ENCODE measurements at places on chromosomes 3 and 15.

DNA sequence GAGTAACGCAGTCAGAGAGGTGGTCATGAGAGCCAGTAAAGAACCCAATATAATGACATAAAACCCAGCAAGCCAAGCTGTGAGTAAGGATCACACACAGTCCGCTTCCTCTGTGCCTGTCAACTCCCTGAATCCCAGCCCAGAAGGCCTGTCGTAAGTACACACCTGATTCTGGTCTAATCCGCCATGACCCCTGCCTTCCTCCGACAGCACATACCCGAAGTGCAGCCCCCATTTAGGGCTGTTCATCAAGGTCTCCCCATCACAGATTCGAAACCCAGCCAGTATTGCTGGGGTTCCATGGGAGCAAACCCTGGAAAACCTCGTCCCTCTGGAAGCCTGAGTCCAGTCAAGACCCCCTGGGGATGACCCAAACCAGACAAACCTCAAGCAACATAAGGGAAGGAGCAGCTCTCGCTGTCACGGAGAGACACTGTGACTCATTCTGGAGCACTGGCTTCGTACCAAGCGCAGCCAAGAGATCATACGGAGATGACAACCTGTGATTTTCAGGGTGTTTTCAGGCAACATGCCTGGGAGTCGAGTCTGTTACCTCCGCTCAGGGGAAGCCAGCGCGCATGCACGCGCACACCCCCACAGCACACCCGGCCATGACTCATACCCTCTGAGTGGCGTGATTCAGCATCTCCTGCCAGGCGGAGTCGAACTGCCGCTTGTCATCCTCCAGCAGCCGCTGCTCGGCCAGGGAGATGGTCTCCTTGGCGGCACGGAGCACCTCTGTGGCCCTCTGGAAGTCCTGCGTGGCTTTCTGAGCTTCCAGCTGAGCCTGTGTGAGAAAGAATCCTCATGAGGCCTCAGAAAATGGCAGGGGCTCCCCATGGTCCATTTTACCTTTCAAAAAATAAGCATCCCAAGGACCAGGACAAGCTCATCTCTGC lies 63.0 kb downstream of the SH3BP5 start:
- DNase-seq: peak; percentile 96

- DNase-seq: no peak
Observed at GRCh38 chr3:177976866-177977265, 559.4 kb upstream of the KCNMB2 start.

- DNase-seq: peak; percentile 34
Observed at GRCh38 chr15:89171136-89172072, 50.0 kb downstream of the RLBP1 start.

- no peak for DNase-seq
Observed at GRCh38 chr3:111761309-111761795, 97.7 kb upstream of the PHLDB2 start.

GRCh38 chr3:9770276-9770812 lies 597 bp upstream of the CAMK1 start:
- DNase-seq: no peak

- DNase-seq: no peak
Observed at GRCh38 chr3:127791221-127791913, 30.9 kb downstream of the MGLL start.

DNA sequence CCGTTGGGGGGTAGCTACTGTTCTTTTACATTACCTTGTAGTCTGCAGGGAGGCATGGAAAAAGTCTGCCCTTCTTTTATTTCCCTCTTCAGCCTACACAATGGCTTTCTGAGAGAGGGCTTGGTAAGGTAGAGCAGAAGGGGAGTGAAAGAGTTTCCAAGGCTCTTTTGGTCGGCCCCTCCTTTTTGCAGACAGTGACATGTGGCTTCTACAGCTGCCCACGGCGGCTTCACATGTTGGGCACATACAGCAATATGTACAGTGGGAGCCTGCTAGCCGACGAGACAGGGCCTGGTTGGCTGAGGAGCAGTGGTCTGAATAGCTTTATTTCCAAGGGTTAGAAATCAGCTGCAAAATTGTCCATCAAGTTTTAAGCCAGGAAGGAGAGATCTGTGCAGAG lies 4.0 kb downstream of the INAFM2 start:
- DNase-seq: no peak

DNA sequence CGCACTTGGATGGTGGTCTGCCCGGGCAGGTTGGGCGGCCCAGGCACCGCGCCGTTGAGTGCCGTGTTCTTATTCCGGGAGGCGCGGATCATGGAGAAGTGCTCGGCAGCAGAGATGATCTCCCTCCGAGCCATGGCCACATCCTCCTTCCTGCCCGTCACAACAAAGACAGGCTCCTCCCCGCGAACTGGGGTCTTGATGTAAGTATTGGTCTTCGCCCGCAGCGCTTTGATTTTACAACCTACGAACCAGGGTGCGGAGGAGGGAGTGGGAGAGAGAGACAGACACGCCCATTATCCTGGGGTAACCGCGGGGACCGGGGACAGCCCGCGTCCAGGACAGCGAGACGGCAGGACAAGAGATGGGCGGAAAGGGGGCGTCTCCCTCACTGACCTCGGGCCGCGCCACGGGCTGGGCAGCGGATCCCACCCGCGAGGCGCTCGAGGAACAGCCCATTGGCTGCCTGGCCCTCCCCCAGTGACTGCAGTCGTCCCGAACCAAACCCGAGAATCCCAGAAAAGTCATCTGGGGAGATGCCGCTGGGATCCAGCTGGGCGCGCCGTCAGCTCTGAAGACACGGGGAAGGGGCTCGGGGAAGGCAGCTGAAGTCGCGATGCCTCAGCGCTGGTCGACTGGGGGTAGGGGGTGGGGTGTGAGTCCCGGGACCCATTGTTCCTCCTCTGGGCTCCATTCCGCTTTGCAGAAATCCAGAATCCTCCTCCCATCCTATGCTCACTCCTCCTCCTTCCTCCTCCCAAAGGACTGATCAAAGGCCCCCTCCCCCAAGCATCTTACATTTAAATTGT lies 1.2 kb downstream of the MEX3B start:
- DNase-seq: peak; percentile 67

GRCh38 chr3:50660386-50660785 lies 14.3 kb upstream of the DOCK3 start:
- no peak for DNase-seq

GRCh38 chr15:66570842-66571478 lies 5.2 kb upstream of the LCTL start:
- DNase-seq: no peak

GRCh38 chr3:65497846-65498245 lies 540.9 kb downstream of the MAGI1 start:
- no peak for DNase-seq

DNA sequence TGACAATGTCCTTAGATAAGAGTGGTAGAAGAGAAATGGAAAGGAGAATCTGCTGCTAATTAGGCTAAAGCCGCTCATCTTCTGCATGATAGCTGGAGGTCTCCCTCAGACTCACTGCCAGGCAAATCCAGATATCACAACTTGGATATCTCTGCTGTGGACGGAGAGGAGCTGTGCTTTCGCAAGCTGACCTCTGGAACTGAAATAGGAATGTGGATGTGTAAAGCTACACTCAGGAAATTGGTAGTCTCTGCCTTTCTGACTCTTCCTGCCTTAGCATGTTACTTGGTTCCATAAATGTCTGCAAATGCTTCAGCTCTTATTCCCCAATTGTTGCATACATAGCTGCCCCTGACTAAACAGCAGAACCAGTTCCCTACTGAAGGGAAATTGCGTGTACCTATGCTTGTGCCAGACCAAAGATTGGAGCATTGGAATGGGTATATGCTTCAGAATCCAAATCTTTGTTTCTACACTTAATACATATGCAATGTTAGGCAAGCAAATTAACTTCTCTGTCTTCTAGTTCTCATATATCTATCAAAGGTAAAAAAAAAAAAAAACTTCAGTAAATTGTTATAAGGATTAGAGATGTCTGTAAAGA lies 74.7 kb upstream of the ROBO2 start:
- no peak for DNase-seq

DNA sequence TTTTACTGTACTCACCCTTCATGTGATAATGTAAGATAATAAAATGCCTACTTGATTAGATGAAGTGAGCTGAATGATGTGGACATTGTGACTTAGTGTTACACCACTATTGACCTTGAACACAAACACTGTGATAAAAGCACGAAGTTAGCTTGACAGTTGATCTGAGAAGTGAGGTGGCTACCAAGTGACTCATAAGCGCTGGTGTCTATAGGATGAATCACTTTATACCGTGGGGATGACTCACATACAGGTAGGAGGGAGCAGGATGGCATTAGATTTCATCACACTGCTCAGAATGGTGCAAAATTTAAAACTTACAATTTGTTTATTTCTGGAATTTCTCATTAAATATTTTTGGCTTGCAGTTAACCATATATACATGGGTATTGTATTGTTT lies 174.7 kb upstream of the CNTN3 start:
- no peak for DNase-seq

GRCh38 chr3:72353236-72354128 lies 494.8 kb downstream of the SHQ1 start:
- DNase-seq: no peak

DNA sequence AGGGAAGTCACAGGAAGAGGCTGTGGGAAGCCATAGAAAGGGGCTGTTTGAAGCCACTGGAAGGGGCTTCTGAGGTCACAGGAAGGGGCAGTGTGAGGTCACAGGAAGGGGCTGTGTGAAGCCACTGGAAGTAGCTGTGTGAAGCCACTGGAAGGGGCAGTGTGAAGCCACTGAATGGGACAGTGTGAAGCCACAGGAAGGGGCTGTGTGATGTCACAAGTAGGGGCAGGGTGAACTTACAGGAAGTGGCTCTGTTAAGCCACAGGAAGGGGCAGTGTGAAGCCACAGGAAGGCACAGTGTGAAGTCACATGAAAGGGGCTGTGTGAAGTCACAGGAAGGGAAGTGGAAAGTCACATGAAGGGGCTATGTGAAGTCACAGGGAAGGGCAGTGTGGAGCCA lies 33.1 kb downstream of the GASK1A start:
- DNase-seq: no peak

DNA sequence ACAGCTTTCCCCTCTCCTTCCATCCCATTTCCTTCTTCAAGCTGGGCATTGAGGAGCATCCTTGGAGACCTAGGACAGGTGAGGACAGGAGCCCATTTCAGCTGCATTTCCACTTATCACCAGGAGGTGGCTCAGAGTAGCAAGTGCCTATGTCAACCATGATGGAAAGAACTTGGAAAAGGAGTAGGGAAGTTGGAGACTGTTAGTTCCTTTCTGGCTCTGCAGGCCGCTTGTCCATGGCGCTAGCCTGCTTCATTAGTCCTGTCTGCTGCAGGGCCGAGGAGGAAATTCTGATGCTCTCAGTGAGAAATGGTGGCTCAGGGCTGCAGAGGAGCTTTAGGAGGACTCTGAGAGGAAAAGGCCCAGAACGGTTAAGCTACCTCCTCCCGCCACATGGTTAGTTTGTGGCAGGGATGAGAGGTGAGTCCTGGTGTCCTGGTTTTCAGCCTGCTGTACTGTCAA lies 7.0 kb upstream of the CD276 start:
- no peak for DNase-seq
